ENCODE measurements at places on chromosomes 6 and 20.

DNA sequence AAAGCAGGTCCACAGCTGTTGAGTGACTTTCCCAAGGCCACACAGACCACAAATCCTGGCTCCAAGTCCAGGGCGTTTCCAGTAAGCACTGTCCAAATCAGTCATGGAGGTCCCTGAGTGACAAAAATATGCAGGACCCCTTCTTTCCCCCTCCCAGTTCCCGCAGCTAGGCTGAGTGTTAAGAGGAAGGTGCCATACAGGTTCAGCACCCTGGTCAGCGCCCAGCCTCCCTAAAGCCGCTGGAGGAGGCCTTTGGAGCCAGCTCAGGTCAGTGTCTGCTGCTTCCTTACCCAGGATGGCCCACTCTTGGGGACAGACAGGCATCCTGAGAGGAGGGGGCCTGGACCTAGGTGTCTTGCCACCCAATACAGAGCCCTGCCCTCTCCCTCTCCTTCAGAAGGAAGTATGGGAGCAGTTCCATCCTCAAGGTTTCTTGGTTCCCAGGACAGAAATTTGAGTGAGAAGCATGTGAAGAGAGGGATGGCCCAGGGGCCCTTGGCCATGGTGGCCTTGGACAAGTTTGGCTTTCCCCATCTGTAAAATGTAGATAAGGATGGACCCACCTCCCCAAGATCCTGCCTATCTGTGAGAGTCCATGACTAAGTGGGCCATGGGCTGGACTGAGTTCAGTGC, 13.2 kb downstream of the TMEM74B start:
- DNase-seq: no peak

GRCh38 chr6:73747289-73747688, 51.3 kb downstream of the CD109 start:
- DNase-seq: no peak

- no peak for DNase-seq
Measured at GRCh38 chr20:17525650-17526049, 5.5 kb downstream of the BFSP1 start.

DNA sequence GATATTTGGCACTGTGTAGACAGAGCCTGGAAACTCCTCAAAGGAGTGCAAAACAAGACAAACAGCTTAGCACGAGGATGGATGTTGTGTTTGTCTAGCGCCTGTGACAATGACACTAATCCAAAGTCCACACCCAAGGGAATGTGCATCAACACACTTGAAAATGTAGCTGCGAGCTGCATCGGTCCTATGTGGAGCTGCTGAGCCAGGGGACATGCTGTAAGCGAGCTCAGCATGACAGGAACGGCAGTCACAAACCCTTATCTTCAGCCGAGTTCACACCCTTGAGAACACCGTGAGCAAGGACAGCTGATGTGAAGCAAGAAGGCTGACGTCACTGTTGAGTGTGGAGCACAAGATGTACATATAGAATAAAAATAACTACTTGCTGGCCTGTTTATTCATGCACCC, 684.3 kb downstream of the QKI start:
- DNase-seq: no peak
